ENCODE measurements at places on chromosomes 13 and 19.

DNA sequence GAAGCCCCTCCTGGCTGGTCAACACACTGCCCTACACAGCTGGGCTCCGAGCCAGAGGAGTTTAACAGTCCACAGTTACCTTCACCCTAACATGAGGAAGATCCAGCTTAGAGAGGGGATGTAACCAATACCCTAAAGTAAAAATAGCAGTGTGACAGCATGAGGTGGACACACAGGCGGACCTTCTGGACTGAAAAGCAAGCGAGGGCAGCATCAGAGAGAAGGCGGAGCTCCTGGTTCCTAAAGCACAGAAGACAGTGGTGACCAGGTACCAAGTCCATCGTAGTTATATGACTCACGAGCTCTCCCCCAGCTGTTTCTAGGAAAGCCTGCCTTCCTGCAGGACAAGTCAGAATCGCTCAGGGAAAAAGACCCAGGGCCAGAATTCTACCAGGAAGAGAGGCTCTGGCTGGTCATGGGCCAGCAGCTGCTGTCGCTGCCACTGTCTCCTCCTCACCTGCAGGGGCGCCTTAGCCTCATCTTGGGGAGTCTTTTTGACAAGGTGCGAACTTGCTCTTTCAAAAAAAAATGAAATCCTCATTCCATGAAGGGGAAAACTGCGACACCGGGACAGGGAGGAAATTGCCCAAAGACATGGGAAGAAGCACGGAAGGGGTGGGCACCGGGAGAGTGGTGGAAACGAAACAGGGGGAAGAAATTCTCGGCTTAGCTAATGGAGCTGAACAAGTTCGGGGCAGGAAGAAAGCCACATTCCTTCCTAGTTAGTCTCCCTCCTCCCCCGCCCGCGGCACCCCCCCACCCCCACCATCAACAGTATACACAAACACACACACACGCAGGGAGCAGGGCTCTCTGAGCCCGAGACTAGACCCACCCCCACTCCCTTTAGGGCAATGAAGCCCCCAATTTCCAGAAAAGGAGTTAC lies 1.7 kb downstream of the ELL start:
- DNase-seq = peak; percentile 49

DNA sequence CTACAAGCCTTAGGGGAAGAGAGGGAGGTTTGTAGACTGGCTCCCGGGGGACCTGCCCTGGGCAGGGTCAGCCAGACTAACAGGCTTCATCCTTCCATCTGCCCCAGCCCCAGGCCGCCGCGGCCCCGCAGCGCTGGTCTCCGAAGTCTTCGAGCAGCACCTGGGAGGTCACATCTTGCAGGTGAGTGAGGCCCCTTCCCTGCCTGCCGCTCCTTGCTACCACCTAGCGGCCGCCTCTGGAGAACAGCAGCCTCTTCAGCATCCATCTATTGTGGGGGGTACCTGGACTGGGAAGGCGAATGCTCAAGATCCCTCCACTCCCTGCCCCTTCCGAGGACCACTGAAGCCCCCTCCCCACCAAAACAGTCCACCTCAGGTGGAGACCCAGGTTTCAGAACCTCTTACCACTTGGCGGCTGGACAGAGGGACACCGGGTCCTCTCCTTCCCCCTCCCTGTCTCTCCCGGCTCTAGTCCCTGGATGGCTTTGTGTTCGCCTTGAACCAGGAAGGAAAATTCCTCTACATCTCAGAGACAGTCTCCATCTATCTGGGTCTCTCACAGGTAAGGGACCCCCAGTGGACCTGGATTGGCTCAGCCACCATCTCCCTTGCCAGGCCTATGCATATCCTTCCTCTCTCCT lies 12.7 kb downstream of the NPAS1 start:
- peak; percentile 66 for DNase-seq

DNA sequence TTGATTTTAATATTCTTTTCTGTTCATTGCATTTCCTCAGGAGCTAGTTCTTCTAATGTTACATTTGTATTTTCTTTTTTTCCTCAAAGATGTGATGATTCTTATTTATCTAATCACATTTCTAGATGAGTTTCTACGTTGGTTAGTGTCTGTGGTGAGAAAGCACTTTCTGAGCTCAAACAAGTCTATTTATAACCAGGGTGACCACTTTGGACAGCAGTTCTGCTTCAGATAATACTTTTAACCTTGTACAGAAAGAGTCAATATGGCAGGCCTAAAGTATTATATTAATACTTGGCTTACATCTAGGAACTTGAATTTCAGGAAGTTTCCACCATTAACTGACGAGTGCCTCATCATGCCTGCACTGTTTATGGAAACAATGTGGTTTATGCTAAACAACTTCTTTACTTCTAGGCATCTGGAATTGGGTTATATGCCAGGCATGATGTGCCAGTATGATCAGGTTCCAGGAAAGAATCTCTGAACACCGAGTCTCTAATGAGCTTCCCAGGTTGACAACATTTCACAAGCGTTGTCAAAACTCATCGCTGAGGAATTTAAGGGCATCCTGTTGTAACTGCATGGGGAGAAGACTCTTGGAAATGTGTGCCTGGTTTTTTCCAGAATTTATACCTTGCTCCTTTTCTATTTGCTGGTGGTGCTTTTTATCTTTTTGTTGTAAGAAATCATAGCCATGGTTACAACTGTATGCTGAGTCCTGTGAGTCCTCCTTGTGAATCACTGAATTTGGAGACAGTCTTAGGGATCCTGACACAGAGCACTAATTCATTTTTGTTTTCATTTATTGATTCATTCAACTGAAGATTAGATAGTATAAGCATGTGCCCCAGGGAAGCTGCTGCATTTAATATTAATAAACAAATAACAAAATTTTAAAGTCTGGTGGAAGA lies 344.4 kb upstream of the PCDH9 start:
- no peak for DNase-seq

- no peak for DNase-seq
These were observed 4.1 kb downstream of the CA11 start for GRCh38 chr19:48641850-48642249.

GRCh38 chr19:11554160-11554559 lies 4.9 kb downstream of the ELOF1 start:
- DNase-seq = no peak

GRCh38 chr13:20448470-20448869 lies 77.2 kb downstream of the CRYL1 start:
- DNase-seq = no peak

Data from naive thymus-derived CD8-positive, alpha-beta T cell (primary cell).